Left renal cortex interstitium (tissue), 4 donors: ENCODE measurements at places on chromosomes 12 and 14. TPM values are rescaled to one million over a fixed set of nuclear protein-coding genes. Genes with fewer than 3 reads are reported as not detected.

DUSP16 gene
- polyA plus RNA-seq = 27.7 TPM

CLEC9A gene
- polyA plus RNA-seq = 0.52 TPM

CPNE6 gene
- 0.11 TPM for polyA plus RNA-seq

LRRK2 gene
- polyA plus RNA-seq = 30.8 TPM
